ENCODE measurements at places on chromosomes 3 and 15.

- peak; percentile 77 for DNase-seq
These were observed at the start of gene PLD1 for GRCh38 chr3:171809861-171810628. PLD1 (minus strand) TSS chr3:171810483; CDS start chr3:171738051, 72,432 bp downstream.

DNA sequence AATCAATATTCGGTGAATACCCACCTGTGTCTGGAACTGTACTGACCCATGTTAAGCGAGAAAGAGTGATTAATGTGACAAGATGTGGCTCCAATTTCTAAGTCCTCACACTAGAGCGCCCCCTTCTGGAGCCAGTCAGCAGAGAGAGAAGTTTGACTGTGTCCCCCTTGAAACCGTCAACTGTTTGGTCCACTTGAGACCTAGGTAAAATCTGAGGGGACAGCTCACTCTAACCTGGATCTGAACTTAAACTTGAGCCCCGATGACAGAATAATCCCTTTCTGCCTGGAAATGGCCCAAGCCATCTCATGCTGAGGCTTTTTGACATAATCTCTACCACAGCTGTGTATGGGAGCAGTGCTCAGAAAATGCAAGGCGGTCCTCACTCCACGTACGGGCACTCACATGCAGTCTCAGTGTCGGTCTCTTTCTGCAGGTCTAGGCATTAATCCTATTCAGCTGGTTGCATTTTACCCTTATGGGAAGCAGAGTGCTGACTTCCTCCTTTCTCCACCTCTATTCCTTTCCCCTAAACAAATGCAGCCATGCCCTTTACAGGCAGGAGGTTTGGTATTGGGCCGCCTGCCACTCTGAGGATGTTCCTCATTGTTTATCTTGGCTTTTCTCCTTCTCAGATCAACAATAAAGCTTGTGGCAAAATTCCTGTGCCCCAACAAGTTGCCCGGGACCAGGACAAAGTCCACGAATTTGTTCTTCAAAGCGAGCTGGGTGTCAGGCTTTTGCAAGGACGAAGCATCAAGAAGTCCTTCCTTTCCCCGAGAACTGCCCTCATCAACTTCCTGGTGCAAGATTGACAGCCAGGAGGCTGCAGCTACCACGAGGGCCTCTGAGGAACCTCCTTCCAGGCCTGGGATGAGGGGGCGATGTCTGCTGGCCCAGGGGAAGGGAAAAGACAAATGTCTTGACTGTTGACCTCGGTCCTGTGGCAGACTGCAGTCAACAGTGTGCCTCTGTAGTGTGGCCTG is 47.5 kb upstream of the LIMD1 start:
- peak; percentile 45 for DNase-seq

DNA sequence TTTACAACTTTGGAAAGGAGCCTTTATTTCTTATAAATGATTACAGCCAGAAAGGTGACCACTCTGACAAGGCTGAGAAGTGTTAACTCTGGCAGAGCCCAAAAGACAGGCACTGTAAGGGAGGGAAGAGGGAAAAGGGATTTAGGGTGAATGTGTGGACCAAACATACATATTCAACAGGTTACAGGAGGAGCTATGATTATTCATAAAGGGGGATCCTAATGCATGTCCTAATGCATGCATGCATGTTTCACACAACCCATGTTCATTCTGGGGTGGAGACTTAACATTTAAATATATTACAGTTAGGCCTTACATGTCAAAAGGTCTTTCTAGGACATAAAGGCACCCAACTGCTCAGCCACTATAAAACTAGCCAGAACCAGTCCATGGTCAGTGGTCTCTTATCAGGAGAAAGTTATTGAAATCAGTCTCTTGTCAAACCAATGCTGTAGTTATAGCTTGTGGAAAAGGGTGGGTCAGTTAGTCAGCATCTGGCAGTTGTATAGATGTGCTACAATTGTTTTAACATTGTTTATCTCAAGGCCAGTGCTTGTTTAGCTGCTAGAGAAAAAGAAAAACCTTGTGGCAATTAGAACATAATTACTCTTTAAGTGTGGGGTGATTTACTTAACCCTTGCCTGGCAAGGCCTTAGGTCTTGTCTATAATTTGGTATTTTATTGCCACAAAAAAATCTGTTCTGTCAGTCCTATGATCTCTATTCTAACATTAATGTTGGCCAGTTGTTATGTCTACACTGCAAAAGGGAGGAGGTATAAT is 77.5 kb downstream of the RAD18 start:
- peak; percentile 30 for DNase-seq

DNA sequence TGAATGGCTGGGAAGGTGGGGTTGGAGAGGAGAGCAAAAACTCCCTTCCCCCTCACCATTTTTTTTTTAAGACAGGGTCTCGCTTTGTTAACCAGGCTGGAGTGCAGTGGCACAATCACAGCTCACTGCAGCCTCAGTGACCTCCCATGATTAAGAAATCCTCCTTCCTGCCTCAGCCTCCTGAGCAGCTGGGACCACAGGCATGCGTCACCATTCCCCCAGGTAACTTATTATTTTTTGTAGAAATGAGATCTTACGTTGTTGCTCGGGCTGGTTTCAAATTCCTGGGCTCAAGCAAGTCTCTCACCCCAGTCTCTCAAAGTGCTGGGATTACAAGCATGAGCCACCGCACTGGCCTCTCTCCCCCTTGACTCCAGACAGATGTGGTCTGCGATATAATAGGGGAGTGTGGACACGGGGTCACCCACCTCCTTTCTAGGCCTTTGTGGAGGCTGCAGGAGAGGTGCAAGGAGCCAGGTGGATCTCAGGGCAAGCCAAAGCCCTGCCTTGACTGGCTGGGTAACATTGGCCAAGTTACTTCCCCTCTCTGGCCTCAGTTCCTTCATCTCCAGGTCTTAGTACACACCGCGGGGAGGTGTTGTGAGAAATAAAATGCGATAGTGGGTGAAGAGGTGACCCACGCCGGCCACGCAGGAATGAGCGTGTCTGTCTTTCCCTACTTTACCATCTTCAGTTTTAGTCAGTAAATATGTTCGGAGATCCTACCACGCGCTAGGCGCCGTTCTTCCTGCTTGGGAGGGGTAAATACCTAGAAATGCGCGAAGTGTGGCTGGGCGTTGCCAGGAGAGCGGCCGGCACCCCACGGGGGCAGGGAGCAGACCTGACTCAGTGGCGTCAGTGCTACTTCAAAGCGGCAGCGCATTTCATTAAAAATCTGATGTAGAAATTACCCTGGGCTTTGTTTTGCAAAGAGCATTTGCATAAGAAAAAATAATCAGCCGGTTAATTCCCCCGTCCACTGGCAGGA is 20.2 kb upstream of the CORO2B start:
- DNase-seq: peak; percentile 43

DNA sequence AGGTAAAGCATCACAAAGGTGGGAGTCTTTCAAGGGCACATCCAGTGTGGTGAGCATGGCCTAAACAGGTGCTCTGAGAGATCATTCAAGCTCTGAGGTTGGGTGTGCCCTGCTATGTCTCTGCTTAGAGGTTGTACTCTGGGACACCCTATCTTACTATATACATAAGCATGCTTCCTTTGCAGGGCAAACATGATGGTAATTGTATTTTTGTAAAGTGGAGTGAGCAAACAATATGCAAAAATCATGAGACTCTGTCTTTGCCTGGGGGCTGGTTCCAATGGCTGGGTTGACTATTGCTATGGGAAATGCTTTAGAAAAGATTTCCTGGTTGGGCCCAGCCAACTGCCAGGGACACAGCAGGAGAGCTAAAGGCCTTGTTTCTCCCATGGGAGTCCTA is 315.1 kb upstream of the TLE3 start:
- no peak for DNase-seq

DNA sequence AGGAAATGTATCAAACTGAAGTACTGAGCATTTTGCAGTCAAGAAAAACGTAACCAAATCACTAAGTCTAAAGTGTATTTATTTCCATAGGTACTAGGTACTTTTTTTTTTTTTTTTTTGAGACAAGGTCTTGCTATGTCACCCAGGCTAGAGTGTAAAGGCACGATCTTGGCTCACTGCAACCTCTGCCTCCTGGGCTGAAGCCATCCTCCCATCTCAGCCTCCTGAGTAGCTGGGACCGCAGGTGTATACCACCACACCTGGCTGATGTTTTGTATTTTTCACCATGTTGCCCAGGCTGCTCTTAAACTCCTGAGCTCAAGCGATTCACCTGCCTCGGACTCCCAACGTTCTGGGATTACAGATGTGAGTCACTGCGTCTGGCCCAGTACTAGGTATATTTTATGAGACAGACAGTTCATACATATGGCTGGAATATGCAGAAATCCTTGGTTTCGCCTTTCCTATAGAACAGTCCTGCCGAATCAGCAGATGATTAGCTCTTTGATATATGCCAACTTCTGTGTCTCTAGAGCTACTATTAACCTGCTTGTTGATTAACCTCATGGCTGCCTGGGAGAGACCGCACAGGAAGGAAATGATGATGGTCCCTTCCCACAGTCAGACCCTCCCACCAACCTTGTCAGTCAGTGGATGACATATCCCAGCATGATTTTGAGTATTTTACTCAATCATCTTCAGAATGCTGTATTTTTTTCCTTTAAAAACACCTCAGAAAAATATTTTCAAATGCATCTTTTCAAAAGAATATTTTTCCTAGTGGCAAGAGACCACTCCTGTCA is 32.3 kb downstream of the TMOD3 start:
- no peak for DNase-seq

DNA sequence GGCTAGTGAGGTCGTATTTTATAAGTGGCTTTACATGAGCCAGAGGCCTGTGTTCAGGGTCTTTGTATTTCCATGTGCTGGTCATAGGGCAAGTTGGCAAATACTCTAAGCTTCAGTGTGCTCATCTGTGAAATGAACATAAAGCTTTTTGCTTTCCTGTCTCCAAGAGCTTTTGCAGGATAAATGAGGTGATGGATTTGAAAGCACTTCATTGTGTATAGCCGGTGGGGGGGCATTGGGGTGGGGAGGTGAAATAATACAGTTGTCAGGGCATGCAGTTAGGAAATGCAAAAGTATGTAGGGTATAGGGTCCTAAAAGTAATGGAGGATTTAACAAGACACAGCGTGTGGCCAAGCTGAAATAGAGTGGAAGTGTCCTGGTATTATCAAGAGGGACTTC is 67.7 kb downstream of the ARNT2 start:
- no peak for DNase-seq

GRCh38 chr3:182393151-182393550 is 400.2 kb upstream of the ATP11B start:
- no peak for DNase-seq

DNA sequence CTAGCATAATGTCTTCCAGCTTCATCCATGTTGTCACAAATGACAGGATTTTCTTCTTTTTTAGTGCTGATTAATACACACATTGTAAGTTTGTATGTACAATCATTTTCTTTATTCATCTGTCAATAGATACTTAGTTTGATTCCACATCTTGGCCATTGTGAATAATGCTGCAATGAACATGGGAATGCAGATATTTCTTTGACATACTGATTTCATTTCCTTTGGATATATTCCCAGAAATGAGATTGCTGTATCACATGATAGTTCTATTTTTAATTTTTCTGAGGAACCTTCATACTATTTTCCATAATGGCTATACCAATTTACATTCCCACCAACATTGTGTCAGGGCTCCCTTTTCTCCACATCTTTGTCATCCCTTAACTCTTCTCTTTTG is 117.9 kb downstream of the MEIS2 start:
- no peak for DNase-seq

DNA sequence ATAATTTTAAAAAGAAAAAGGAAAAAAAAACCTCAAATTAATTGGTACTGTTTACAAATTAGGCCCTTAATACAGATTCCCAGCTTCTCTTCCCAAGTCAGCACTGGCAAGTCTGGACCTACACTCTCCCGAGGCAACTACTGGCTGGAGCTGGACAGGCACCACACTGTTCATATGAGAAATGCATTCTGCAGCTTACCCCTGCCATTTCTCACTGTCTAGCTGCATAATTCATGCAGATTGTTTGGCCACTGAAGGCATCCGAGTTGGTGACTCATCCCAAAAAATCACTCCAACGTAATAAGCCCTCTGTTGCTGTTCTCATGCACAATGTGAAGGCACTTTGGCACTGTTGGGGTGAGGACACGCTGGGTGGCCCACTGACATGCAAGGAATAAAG is 45.3 kb downstream of the ROPN1B start:
- DNase-seq: no peak

DNA sequence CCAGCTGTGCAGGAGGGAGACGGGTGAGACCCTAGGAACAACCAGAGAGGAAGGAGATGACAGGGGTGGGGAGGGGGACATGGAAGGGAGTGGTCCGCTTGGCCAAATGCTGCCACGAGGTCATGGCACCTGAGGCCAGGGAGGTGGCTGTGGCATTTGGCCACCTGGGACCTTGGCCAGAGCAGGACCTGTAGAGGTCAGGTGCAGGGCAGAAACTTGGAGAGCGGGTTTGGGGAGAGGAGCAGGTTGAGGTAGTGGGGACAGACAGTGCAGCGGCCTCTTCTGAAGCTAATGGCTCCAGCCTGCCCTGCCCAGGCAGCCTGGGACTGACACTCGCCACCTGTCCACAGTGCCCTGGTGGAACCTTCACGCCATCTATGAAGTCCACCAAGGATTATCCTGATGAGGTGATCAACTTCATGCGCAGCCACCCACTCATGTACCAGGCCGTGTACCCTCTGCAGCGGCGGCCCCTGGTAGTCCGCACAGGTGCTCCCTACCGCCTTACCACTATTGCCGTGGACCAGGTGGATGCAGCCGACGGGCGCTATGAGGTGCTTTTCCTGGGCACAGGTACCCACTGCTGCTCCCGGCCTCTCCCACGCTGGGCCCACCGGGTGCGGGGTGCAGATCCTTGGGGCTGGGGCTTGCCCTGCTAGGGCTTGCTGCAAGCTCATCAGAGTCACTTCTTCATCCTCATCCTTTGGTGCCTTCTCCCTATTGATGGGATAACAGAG is 7.0 kb upstream of the GNAT1 start:
- no peak for DNase-seq

DNA sequence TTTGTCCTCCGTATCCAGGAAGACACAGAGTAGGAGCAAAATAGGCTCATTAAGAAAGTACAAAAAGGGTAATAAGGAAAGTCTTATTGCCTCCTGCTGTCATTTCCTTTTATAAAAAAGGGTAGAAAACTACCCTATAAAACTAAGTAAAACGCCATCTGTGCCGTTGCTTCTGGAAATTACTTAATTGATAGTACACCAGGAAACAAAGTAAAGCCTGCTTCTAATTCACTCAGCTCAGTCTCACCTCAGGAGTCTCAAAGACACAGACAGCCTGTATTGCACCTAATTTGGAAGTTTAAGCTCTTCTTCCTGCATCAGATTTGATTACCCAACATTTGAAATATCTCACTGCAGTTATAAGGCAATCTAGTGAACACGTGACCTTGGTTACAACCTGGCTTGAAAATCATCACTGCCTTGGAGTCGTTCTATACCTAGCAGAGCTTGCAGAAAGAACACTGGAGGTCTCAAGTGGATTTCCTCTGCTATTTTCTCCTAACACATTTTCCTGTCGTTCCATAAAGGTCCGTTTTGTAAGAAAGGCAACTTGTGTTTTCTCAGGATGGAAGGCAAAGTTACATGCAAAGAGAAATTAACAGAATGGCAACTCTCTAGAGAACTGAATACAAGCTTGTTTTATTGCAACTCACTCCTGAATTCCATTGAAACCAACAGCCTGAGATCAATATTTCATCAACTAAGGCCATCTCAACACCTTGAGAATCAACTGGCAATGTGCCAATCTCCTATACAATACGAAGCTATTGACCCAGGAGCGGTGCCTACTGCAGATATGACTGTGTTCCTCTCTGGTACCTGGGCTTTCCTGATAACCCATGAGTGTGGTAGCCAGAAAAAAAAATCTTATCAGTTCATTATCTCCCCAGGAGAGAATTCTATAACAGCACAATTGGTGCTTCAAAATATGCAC is 203.3 kb upstream of the LMCD1 start:
- no peak for DNase-seq
